Motor neuron (in vitro differentiated cells): ENCODE measurements at places on chromosomes 2 and 18.
A peak's percentile ranks its signal among the peaks of the same experiment; 100 is the strongest.

DNA sequence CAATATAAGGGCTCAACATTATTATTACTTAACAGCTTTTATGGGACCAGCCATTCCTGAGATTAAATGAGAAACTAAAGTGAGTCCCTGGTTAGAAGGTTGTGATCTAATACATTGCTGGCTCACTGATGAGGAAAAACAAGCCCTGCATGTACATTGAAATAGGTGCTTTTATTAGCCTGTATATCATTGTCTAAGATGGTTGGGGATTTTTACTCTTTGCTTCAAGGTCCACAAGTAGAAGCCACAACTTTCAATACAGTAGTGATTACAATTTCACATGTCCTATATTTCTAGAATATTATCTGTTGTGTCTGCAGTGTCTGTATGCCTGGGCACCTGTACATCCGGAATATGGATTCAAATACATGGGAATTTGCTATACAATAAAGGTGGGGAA, 104.1 kb upstream of the FZD5 start:
- no peak for ATAC-seq

DNA sequence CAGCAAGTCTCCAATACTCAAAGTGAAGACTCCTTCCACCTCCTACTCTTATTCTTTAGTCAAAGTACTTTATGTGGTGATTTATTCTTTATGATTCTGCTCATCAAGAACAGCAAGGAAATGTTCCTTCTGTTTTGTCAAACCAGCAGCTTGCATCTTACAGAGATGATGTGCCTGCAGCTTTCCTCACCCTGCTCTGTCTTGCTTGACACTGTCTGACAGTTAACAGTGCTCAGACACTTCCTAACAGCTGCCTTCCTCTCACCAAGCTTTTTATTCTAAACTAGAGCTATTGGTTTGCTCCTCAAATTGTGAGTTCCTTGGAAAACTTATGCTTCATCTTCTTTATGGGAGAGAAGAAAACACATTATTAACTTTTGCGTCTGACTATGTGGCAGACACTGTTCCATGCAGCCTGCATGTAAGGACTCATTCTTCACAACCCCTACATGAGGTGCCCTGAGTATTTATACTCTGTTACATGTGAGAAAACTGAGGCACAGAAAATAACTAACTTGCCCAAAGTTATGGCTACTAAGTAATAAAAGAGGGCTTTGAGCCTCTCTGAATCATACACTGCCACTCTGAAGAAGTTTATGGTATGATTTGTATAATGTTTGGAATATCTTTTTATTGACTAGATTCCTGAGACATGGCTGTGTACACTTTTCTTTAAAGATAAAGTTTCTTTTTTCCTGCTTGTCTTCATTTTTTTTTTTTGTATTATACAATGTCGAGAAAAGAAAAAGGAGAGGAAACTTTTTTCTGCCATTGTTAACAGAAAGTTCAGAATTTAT, 723.3 kb upstream of the DDX18 start:
- ATAC-seq, result no peak

DNA sequence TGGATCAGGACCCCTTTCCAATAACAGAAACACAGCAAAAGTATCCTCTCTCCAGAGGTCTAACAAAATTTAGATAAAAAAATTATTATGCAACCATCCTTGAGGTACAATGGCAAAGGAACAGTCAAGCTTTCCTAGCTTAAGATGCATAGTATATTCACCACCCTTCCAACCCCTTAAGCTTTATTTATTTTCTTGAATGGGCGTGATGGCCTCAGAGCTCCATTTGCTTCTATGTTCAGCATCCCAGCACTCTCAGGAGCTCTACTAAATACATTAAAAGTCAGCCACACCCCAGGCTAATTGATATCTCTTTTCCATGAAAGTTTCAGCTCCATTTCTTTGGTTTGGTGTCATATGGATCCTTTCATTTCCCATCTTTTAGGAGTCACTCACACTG, 1335.2 kb upstream of the ZEB2 start:
- no peak for ATAC-seq

DNA sequence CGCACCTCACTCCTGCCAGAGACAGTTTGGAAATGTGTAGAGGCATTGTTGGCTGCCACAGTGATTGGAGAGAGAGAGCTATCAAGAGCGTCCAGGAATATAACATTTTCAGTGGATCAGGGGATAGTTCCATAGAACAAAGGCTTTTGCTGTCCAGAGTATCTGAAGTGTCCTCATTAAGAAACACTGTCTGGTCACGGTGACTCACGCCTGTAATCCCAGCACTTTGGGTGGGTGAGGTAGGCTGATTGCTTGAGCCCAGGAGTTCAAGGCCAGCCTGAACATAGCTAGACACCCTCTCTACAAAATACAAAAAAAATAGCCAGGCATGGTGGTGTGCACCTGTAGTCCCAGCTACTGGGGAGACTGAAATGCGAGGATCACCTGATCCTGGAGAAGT, 231.1 kb downstream of the MBD5 start:
- ATAC-seq, result no peak

- no peak for ATAC-seq
These were observed 413.6 kb upstream of the ID2 start for GRCh38 chr2:8268172-8268783.

GRCh38 chr2:136582628-136583205, 182.6 kb upstream of the THSD7B start:
- no peak for ATAC-seq

DNA sequence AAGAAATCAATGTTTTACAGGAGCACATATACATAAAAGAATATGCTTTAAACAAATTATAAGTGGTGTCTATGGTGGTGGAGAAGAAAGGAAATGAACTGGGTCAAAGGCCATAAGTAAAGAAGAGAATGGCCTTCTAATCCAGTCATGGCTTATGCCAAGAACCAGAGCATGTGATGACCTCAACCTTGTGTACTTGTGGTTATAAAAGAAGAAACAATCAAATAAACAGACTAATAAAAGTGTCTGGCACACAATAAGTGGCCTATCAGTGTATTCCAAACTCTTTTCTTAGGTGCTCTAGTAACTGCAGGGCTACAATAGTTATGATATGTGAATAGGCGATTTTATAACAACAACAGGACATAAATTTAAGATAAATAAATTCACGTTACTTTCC, 2.6 kb downstream of the SERPINB11 start:
- no peak for ATAC-seq

- ATAC-seq, result no peak
These were observed 13.5 kb upstream of the ATP5MC3 start for GRCh38 chr2:175195012-175195411.

- no peak for ATAC-seq
These were observed 111.4 kb downstream of the FEZ2 start for GRCh38 chr2:36486521-36487044.

DNA sequence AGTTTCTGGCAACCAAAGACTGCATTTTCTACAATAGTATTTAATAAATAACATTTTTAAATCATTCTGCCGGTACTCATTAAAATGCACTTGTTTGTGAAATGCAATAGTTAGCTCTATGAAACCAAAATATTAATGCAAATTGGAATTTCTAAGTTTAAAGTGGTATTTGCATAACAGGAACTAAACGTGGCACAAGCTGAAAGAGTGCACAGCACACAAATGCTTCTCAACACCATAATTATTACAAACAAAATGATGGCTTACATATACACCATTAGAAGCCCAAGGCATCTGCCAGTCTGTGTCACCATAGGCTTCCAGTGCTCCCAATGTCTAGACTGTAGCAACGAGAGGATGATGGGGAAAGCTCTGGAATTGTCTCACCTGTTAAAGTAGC, 280.5 kb downstream of the TCF4 start:
- no peak for ATAC-seq

GRCh38 chr2:129480790-129481189, 498.7 kb upstream of the RAB6C start:
- no peak for ATAC-seq

DNA sequence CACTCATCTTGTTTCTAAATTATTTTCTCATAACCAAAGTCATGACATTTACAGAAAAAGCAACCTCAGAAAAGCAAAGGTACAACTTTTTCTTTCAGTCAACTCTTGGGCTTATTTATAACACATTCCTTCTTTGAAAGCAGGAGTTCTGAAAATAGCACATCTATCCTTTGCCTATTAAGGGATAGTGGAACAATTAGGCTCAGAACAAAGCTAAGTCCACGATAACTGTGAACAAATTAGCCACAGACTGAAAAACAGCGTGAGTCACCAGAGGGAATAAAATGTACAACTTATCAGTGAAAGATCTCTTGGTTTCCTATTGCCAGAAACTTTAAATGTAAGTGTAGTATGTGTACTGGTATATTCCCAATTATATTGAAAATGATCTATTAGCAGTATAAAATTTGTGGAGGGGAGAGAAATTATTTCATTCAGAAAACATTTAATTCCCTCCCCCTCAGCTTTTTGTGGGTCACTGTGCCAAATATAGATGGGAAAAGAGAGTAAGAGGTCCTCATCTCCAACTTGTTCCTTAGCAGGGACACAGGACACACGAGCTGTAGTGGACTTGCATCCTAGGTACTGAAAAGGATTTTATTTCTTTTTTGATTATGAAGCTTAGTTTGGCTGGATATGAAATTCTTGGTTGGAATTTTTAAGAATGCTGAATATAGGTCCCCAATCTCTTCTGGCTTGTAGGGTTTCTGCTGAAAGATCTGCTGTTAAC, 15.4 kb upstream of the MATN3 start:
- no peak for ATAC-seq

- ATAC-seq, result no peak
These were observed 101.2 kb downstream of the MCFD2 start for GRCh38 chr2:46814160-46814961.

GRCh38 chr2:205002390-205002789, 457.1 kb downstream of the PARD3B start:
- ATAC-seq, result no peak

GRCh38 chr2:70002241-70002899, 40.9 kb upstream of the ASPRV1 start:
- no peak for ATAC-seq

DNA sequence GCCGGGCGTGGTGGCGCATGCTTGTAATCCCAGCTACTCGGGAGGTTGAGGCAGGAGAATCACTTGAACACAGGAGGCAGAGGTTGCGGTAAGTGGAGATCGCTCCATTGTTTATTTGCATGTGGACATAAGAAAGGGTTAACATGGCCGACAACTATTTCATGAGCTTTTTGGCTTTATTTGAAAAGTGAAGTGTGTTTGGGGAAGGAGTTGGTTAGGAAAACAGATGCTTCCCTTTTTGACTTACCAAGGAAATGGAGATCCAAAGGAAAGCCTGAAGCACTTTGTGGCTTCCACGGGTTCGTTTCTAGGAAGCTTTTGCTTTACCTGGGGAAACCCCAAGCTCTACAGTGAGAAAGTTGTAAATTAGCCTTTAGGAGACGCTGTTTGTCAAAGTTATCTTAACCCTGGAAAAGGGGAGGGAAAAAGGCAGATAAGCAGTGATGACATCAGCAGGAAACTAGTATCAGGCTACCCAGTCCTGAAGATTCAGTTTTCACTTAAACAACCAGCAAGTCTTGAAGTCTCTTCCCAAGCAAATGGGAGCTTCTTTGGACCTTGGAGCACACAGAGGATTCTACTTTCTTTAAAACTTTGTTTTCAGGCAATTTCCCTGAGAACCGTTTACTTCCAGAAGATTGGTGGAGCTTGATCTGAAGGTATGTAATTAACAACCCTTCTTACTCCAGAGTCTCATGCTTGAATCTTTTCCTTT, at the start of gene CASP10:
TSS of gene CASP10 (plus strand) at position 492 of the 715 bp plus-strand sequence. CDS start 2,637 bp downstream, outside the sequence.
- ATAC-seq, result no peak

- ATAC-seq, result no peak
These were observed 179.6 kb upstream of the SLC39A10 start for GRCh38 chr2:195477248-195477995.

- peak; percentile 50 for ATAC-seq
These were observed 5.5 kb upstream of the SFT2D3 start for GRCh38 chr2:127695491-127696472.

DNA sequence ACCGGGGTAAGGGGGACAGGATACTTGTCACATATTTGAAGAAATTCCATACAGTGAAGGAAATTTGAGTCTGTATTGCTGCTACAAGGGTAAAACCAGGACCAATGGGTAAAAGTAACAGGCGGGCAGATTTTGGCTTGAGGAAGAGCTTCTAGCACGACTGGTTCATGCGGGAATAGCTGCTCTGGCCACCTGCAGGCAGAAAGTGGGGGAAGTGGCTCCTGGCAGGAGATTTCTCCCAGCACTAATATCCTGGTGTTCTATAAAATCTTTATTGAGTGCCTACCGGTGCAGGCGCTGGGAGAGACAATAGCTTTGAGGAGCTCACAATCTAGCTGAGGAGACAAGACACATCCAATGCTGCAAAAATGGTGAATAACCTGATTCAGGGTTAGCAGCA, 198.5 kb downstream of the LOXHD1 start:
- no peak for ATAC-seq

GRCh38 chr2:25339211-25339674, 2.5 kb downstream of the DNMT3A start:
- no peak for ATAC-seq

- no peak for ATAC-seq
These were observed 660.2 kb upstream of the CDH2 start for GRCh38 chr18:28837100-28837499.

DNA sequence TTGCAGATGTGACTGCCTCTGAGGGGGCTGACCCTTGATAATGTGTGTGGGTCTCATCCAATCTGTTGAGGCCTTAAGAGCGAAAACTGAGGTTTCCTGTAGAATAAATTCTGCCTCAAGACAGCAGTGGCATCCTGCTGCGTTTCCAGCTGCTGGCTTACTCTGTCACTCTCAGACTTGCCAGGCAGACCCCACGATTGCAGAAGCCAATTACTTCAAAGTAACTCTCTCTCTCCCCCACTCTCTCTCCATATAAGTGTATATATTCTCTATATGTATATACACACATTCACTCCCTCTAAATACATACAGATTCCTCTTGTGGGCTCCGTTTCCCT, 152.5 kb upstream of the ALKAL2 start:
- ATAC-seq, result no peak

GRCh38 chr2:39679805-39680204, 14.1 kb downstream of the TMEM178A start:
- no peak for ATAC-seq

- no peak for ATAC-seq
These were observed 746.3 kb upstream of the RAB6C start for GRCh38 chr2:129233166-129233565.
